NCI-H1048 (cell line): ENCODE measurements at places on chromosomes 12 and 14.

- no peak for DNase-seq
These were observed 100.1 kb upstream of the DIO3 start for GRCh38 chr14:101460986-101461750.

GRCh38 chr12:65800937-65801336 lies 23.3 kb upstream of the HMGA2 start:
- DNase-seq = no peak

- DNase-seq = no peak
These were observed 8.6 kb downstream of the DHX37 start for GRCh38 chr12:124980098-124980892.

DNA sequence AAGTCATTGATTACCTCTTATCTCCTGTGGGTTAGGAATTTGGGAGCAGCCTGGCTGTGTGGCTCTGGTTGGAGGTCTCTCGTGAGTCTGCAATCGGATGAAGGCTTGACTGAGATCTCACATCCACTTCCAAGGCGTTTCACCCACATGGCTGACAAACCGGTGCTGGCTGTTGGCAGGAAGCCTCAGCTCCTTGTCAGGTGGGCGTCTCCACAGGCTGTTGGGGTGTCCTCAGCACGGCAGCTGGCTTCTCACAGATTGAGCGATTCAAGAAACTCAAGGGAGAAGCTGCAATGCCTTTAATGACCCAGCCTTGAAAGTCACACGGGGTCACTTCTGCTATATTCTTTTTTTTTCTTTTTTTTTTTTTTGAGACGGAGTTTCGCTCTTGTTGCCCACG lies 28.6 kb upstream of the CORO1C start:
- DNase-seq = no peak

DNA sequence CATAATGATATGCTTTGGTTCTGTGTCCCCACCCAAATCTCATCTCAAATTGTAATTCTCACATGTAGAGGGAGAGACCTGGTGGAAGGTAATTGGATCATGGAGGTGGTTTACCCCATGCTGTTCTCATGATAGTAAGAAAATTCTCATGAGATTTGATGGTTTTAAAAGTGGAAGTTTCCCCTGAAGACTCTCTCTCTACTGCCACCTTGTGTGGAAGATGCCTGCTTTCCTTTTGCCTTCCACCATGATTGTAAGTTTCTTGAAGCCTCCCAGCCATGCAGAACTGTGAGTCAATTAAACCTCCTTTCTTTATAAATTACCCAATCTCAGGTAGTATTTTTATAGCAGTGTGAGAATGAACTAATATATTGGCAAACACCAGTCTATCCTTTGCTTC lies 260.4 kb upstream of the PPFIA2 start:
- no peak for DNase-seq

DNA sequence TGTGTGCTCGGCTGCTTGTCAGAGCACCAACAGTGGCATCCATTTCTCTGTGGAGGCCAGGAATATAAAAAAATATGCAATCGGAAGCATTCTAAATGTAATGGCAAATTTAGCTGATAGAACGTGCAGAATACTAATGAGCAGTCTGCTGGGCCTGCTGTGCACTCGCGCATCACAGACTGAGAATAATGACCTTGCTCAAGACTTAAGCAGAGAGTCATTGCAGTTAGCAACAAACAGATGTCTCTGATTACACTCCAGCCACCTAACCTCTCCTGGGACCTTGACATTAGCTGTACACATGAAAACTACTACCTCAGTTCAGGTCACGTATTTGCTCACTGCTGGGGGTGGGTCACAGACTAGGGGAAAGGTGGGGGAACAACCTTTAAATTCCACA lies 269.2 kb upstream of the DAAM1 start:
- no peak for DNase-seq

DNA sequence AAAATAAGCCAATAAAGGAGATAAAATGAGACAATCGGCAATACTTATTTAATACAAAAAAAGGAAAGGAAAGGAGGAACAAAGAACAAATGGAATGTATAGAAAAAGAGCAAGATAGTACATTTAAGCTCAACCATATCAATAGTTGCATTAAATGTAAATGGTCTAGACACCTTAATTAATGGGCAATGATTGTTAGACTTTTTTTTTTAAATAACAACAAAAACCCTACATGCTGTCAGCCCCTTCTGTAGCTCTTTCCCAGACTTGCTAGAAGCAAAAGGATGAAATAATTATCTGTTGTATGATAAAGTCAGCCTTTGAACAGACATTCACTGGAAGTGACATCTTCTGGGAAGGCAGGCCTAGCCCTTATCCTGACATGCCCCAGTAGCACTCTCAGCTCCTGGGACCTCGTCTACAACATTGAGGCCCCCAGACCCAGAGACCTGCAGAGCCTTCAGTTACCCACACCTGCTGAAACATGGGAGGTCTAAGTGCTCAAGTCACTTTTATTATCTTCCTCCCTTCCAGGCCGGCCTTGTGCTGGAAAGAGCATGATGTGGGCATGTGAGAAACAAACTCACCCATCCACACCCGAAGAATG lies 13.4 kb downstream of the SIVA1 start:
- no peak for DNase-seq

- DNase-seq = no peak
These were observed 12.8 kb downstream of the ZFYVE1 start for GRCh38 chr14:73014105-73014504.

DNA sequence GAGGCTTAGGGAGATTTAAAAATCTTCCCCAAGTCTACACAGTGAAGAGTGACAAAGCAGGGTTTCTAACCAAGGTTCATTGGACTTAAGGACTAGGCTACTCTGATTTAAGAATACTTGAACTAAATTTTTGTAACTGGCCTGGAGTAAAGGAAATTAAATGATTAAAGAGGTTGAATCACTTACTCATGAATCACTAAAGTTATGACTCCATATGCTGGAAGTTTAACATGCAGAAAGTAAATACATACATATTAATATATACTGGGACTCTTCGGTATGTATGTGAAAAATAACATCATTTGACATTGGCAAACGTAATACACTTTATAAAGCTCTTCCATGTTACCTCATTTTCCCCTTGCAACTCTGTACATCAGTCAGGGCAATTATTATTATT lies 322.9 kb downstream of the KCNH5 start:
- no peak for DNase-seq

- no peak for DNase-seq
These were observed 6.8 kb downstream of the GIT2 start for GRCh38 chr12:109989380-109989779.

GRCh38 chr12:121892673-121893561 lies 4.3 kb downstream of the PSMD9 start:
- DNase-seq = no peak

- DNase-seq = no peak
These were observed 17.4 kb upstream of the LYZ start for GRCh38 chr12:69330475-69331473.

- no peak for DNase-seq
These were observed 1.1 kb upstream of the RHOF start for GRCh38 chr12:121794534-121795033.

DNA sequence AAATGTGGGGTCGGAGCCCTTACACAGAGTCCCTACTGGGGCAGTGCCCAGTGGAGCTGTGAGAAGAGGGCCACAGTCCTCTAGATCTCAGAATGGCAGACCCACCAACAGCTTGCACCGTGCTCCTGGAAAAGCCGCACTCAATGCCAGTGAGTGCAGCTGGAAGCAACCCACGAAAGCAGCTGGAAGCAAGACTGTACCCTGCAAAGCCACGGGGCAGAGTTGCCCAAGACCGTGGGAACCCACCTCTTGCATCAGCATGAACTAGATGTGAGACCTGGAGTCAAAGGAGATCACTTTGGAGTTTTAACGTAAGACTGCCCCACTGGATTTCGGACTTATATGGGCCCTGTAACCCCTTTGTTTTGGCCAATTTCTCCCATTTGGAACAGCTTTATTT lies 12.3 kb downstream of the GTF2A1 start:
- DNase-seq = no peak

- no peak for DNase-seq
These were observed 486.1 kb downstream of the GLT1D1 start for GRCh38 chr12:129339336-129339735.

DNA sequence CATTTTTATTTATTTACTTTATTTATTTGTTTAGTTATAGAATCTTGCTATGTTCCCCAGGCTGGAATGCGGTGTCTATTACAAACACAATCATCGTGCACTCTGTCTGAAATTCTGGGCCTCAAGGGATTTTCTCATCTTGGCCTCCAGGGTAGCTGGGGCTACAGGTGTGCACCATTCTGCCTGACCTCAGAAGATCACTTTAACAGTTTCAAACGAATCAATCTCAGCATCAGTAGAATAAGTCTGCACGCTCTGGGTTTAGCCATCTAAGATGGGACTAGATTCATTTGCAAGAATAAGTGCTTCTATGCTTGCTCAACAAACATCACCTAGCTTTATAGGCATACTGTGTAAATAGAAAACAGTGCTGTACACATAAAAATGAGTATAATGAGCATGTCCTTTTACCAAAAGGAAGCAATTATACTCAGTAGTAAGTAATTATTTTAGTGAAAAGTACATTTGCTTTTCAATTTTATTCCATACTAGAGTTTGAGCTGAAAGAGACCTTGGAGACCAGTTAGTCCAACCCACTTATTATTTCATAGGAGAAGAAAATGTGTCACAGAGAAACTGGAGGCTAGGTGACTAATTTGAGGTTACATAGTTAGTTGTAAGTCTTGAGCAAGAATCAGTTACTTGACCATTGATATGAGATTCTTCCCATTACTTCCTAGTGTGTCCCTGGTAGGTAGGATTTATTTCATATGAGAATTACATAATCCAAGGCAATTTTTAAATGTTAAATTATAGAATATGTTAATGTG lies 456.5 kb upstream of the LMO3 start:
- DNase-seq = no peak

DNA sequence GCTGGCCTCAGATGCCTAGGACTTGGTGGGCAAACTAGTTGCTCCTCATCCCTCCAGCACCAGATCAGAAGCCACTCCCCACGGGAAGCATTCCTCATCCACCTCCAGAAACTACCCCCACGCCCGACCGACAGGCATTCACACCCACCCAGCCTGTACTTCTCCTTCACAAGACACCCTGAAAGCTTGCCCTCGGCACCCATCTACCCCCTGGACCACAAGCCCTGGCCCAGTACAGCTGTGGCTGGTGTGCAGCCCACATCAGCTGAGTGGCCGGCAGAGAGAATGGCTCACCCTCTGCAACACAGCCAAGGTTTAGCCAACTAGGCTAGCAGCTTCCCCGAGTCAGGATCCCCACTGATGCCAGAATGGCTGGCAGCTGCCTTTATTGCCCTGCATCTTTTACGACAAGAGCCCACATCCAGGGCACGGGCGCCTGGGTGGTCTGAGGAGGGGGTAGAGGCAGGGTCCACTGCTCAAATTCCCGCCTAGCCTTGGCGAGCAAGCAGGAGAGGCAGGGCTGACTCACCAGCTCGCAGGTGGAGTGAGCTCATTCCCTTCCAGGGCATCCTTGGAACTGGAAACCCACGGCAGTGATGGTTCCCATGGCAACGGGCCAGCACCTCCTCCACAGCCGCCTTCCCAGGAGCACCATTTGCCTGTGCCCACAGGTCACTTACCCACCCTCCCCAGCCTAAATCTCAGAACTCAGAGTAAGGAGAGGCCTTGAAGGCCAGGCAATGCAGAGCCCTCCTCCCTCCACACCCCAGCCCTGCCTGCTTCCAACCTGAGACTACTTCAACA lies 17.1 kb downstream of the ACTN1 start:
- no peak for DNase-seq

GRCh38 chr12:108821407-108822397 lies 35.7 kb downstream of the SSH1 start:
- DNase-seq = no peak

DNA sequence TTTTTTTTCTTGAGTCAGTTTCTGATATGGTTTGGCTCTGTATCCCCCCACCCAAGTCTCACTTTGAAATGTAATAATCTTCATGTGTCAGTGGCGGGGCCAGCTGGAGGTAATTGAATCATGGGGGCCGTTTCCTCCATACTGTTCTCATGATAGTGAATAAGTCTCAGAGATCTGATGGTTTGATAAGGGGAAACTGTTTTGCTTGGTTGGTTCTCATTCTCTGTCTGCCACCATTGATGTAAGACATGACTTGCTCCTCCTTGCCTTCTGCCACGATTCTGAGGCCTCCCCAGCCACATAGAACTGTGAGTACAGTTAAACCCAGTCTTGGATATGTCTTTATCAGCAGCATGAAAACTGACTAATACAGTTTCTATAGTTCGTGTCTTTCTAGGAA lies 42.9 kb downstream of the WNK1 start:
- DNase-seq = no peak

DNA sequence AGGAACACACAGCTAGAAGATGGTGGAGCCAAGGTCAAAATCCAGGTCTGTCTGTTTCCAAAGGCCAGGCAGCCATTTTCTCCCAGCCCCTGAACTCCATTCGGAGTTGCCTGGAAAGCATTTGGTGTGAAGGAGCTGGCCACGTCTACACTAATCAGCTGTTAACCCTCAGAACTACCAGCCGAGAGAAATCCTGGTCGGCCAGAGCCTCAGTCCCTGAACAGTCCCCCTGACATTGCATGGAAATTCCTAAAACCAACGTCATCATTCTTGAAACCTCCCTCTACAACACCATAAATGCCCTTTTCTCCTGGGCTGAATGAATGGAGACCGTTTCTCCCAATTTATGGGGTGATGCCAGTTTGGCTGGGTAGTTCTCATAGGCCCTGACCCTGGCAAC lies 245.6 kb downstream of the SLC41A2 start:
- no peak for DNase-seq

DNA sequence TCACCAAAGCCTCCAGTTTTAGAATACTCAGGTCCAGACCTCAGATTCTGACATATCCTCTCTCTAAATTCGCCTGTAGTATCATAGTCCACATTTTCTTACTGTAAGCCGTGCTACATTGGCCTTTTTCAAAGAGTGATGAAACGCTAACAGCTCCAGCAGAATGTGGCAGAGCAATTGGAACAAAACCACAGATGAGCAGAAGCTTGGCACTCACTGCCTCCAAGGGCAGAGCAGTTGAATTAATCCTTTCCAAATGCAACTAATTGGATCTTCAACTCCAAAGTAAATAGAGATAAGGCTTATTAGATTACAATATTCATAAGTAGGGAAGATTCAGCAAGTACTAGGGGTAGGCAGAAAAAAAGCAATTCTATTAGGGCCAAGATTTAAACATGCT lies 128.3 kb downstream of the SLC35F4 start:
- DNase-seq = no peak

DNA sequence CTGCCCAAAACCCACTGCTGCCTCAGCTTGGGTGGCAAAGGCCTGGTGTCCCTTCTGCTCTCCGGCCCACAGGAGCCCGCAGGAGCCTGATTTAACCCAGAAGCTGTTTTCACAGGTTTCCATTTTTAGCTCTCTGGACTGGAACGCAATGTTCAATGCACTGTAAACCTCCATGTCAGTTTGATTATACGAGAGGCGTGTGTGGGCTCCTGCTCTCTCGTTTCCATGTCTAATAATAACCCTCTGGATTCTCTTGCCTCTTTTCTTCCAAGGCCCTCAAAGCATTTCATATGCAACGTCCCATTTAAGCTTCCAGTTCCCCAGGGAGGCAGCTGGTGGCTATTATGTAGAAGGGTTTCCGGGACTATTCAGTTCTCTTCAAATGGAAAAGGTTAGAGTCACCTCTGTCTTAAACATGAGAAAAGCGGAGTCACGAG lies 161.1 kb downstream of the SUDS3 start:
- DNase-seq = no peak

- no peak for DNase-seq
These were observed 47.2 kb downstream of the MYO1H start for GRCh38 chr12:109394891-109395290.
